ENCODE measurements at places on chromosomes 12 and 14.
A peak's percentile ranks its signal among the peaks of the same experiment; 100 is the strongest.

DNA sequence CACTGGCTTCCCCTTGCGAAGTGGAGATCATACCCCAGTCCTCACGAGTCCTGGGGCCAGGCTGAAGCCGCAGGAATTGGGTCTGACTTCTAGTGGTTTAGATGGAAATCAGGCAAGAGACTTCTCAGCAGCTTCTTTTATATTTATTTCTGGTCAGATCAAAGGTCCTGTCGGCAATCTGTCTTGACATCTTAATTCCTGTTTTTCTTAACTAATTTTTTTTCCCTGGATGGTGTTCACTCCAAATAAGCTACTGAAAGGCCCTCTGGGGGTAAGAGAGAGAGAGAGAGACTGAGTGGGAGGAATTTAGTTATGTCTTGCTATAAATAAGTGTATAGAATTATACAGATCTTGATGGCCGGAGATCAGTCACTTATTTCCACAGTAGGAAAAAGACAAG lies 698.7 kb upstream of the TBX3 start:
- DNase-seq: no peak

DNA sequence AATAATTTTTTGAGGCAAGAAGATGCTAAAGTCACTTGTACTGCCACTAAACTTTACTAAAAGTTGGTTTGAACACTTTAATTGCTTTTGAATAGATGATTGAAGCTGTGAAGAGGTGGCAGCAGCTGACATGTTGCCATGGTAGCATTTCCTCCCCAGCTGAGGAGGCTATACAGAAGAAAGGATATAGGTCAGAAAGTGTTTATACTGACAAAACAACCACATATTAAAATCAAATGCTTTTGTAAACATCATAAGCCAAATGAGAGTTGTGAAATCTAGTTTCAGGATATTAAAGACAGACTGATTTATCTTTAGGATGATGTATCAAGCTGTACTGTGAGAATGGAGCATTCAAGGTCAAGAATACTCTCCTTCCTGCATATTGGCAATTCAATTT lies 41.7 kb downstream of the TSPAN19 start:
- DNase-seq: no peak

DNA sequence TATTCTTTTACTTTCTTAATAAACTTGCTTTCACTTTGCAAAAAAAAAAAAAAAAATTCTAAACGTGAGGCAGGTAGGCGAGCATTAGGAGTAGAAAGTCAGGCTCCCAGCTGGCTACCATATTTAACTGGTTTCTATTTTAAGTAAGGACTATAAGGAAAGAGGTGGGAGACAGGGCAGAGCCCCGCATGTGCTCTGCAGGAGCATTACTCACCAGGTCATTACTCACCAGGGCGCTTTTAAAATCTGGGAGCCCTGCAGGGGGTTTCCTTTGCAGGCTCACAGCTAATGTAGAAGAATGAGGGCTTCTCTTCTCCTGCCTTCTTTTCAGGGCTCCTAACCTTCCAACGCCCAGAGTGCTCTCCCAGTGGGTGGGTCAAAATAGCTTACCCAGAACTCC lies 14.0 kb upstream of the DPF3 start:
- DNase-seq: peak; percentile 67

DNA sequence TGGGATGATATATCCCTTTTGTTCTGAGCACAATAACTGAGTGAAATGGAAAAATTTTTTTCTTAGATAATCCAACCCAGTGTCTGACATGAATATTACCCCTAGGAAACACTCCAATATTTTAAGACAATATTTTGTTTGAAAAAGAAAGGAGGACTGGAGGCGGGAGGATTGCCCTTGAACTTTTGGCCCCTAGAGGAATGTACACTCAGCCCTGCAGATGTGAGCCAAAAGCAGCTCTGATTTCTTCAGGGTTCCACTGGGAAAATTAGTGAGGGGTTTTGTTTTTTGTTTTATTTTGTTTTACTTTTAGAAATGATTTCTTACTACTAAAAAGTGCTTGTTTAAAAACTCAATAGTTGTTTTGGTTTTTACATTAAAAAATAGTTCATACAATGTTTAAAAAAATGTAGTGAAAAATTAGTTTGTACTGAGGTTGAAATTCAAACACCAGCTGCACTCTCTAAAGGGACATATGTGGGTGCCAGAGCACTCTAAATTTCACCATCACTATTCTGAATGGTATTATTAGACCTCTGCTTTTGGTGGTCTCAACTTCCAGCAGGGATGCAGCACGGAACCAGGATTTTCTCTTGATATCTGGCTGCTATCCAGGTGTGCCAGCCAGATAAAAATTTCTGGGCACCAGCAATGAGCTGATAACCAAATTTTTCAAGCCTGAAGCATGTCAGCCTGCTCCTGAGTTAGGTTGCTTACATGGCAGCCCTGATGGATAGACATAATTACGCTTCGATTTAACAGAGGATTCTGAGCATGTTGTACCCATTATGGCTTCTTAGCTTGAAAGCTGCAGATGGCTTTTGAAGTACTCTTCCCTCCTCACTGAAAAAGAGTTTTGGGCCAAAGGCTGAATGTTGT lies 141.9 kb downstream of the ANO6 start:
- DNase-seq: no peak

- DNase-seq: no peak
Measured at GRCh38 chr12:70459786-70460185, 93.7 kb downstream of the KCNMB4 start.

- DNase-seq: no peak
Measured at GRCh38 chr12:13595536-13596443, 385.6 kb downstream of the GRIN2B start.

- DNase-seq: no peak
Measured at GRCh38 chr12:32136404-32136803, 29.8 kb downstream of the BICD1 start.

GRCh38 chr12:50677858-50678257 lies 86.0 kb upstream of the ATF1 start:
- no peak for DNase-seq

GRCh38 chr14:61090432-61091216 lies 109.6 kb downstream of the SLC38A6 start:
- DNase-seq: no peak

DNA sequence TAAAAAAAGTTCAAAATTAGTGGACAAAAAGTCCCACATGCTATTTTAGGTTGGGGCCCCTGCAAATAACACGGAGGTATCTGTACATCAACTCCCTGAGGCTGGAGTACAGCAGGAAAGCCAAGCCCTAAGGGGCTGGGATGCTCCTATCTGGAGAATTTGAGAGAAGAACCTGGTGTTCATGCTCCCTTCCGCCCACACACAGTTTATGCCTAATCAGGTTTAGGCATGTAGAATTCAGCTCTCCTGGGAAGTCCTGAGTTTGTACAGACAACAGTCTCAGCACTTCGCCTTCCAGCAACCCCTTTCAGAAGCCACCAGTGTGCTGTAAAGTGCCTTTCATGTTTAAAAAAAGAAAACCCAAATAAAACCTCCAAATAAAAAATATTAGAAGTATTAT lies 237.3 kb upstream of the GRIP1 start:
- DNase-seq: no peak

DNA sequence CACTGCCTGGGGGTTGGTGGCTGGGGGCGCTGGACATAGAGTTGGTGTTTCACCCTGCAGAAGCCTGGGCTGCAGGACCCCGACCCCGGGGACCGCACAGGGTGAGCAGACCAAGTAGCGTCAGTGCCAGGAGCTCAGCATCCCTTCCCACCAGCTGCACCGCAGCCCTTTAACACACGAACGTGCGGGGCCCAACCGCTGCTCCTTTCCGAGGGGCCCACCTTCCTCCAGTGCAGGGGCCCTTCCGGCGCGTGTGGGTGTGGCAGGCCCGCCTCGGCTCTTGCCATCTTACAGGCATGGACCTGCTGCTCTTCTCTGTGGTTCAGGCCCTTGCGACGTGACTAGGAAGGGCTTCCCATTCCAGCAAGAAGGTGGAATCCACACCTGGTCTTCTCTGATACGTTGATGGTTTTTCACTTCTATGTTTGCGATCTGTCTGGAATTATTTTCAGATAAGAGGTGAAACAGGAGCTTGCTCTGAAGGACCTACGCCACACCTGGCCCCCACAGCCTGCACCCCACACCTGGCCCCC lies 47.8 kb downstream of the LRCOL1 start:
- DNase-seq: no peak

GRCh38 chr12:116607039-116607438 lies 47.9 kb downstream of the MAP1LC3B2 start:
- no peak for DNase-seq

DNA sequence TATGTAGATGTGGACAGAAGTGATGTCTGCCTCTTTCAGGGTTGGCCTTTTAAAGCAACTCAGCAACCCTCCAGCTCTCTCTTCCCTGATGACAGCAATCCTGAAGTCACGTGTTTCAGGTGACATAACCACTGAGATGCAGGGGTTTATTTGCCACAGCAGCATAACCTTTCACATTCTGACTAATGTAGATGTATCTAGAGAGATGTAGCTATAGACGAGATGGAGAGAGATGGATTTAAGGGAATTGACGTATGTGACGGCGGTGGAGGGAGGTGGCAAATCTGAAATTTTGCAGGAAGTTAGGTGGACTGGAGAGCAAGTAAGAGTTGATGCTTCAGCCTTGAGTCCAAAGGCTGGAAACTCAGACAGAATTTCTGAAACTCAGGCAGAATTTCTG lies 126.0 kb downstream of the ZFP36L1 start:
- DNase-seq: no peak

- DNase-seq: no peak
Measured at GRCh38 chr12:9940375-9940774, 8.2 kb upstream of the CLEC2A start.

- no peak for DNase-seq
Measured at GRCh38 chr12:67996347-67996746, 7.1 kb downstream of the IFNG-AS1 start.

- DNase-seq: peak; percentile 100
Measured at GRCh38 chr12:122752464-122753318, at the start of gene DENR. DENR (plus strand) TSS chr12:122752824; CDS start chr12:122753702, 878 bp downstream.

DNA sequence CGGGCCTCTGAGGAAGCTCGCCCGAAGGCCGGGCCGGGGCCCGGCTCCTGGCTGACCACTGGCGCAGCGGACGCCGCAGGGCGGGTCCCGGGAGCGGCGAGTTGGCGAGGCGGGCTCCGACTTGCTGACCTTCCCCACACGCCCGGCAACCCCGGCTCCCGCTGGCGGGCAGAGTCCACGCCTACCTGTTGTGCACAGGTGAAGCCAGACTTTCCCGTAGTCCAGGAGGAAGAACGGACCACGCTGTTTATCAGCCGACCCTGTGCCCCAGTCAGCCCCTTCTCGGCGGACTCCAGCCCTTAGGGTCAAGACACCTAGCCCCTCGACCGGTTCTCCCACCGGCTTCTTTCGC lies 407 bp downstream of the HEATR5A start:
- DNase-seq: peak; percentile 57

GRCh38 chr12:21938879-21939278 lies 2.3 kb downstream of the ABCC9 start:
- no peak for DNase-seq

DNA sequence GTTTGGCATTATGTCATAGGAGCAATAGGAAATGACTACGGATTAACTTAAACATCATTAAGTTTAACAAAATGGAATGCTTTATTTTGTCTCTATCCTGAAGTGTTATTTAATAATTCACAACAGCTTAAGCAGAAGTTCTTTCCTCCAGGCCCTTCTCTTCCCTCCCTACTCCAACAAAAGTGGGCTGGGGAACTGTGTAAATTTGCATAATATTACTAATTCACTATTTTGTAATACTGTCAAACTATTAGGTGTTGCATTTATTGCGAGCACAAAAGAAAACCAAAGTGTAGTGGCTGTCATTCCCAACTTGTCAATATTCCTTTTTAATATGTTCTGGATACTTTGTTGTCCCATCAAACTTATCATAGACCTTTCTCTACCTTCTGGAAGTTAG lies 69.8 kb downstream of the ATG14 start:
- DNase-seq: no peak

DNA sequence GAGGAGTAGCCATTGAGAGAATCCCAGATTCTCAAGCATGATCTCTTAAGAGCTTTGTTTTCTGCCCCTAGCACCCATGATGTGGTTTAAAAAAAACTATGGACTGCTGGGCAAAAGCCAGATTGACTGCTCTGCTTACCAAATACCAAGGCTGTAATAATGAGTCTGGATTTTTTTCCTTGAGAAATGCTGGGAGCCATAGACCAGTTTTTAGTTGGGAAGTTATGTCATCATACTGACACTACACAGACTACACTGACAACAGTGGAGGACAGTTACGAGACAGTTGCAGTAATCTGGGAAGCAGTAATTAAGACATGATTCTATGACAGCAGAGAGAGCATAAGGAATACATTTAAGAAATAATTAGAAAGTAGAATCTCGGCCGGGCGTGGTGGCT lies 35.8 kb downstream of the SPATA7 start:
- no peak for DNase-seq

- no peak for DNase-seq
Measured at GRCh38 chr14:71675126-71675899, 256.9 kb upstream of the RGS6 start.

DNA sequence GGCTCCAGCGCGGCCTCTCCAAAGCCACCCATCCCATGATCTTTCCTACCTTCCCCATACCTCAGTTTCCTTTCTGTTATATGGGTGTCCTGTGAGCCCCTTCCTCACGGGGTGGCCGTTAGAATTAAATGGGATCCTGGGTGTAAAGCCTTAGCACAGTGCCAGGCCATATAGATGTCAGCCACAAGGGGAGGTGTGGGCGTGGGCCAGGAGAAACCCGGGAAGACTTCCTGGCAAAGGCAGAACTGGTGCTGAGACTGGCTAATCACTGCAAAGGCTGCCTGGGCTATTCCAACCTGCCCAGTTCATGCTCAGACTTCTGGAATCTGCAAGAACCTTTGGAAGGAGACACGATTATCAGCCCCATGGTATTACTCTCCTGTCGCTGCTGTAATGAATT lies 11.0 kb upstream of the NCOR2 start:
- peak; percentile 42 for DNase-seq

DNA sequence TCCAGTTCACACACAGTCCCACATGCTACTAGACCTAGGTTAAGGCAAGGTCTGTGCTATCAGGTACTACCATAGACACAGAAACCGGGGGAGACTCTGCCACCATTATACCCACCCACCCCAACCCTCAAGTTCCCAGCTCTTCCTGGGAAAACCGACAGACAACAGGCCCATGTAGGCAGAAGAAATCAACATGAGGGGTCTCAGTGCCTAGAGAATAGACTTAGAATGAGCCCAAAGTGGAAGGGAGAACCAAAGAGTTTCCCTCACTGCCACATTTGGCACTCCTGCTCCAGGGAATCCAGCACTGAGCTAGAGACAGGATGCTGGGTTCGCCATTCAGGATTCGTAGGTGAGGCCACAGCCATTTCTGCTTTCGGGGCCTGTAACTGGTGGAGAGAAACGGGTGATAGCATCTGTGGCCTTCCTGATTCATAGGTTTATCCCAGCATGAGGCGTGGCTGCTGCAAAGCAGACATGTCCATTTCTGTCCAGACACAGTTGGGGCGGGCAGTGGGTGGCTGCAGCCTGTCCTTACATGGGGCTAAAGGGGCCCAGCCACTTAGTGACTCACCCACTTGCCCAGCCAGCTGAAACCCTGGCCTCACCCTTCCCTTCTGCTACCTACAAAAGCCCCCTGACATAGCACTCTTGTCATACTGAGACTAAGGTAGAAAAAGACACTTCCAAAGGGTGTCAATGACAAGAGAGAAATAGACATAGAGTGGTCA lies 69.4 kb downstream of the IRF2BPL start:
- peak; percentile 46 for DNase-seq

- DNase-seq: no peak
Measured at GRCh38 chr14:65703996-65704395, 291.5 kb downstream of the FUT8 start.

GRCh38 chr14:20671597-20672283 lies 12.6 kb upstream of the RNASE4 start:
- no peak for DNase-seq
